ENCODE measurements at places on chromosomes 16 and 17.

DNA sequence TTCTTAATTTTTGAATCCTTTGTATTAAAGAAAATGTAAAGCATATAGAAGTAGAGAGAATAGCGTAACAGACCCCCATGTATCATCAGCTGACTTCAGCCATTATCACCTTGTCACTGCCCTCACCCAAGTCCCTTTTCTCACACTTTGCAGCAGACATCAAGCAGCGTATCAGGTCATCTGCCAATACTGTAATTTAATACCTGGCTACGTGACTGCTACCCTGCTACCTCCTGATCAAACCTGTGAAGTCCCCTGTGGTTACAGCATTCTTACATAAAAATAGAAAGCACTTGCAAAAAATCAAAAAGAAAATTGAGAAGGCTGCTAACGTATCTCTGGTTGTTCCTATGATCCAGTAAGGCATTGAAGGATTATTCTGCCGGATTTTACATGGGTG is 96.4 kb downstream of the PLCG2 start:
- DNase-seq = no peak

- DNase-seq = no peak
These were observed 333.1 kb downstream of the FOXL1 start for GRCh38 chr16:86911437-86911958.

GRCh38 chr16:29810699-29811169 is 1.3 kb upstream of the PRRT2 start:
- no peak for DNase-seq

GRCh38 chr17:43745541-43745940 is 13.1 kb downstream of the SOST start:
- no peak for DNase-seq

DNA sequence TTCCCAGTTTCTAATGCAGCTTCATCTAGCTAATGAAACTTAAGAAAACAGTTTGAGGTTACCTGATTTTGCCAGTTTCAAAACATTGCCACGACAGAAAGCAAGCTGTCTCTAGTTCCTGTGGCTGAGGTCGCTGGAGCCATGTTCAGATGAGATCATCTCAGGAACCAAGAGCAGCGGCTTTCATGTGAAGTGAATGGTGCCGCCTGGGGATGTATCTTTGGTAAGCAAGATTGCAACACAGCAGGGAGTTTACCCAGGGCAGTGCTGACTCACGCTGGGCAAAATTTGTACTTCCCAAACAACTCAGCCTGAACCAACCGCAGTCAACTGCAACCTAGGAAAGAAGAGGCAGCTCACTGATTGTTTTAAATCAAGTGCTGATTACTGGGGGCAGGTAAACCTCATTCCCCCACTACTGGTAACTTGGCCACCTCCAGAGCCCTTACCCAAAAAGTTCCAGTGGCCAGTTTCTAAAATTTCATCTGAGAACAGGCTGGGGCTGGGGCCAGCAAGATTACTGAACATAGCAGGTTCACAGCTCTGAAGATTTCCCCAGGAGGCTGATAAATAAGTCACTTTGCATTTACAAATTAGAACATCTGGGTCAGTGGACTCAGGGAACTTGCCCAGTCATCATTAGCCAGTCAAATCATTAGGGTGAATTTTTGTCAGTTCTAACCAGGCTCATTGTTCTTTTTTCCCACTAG is at the start of gene RFFL:
RFFL (minus strand) TSS at position 194 of the 710 bp plus-strand sequence. CDS start 37,154 bp downstream, outside the sequence.
- DNase-seq = peak; percentile 84

DNA sequence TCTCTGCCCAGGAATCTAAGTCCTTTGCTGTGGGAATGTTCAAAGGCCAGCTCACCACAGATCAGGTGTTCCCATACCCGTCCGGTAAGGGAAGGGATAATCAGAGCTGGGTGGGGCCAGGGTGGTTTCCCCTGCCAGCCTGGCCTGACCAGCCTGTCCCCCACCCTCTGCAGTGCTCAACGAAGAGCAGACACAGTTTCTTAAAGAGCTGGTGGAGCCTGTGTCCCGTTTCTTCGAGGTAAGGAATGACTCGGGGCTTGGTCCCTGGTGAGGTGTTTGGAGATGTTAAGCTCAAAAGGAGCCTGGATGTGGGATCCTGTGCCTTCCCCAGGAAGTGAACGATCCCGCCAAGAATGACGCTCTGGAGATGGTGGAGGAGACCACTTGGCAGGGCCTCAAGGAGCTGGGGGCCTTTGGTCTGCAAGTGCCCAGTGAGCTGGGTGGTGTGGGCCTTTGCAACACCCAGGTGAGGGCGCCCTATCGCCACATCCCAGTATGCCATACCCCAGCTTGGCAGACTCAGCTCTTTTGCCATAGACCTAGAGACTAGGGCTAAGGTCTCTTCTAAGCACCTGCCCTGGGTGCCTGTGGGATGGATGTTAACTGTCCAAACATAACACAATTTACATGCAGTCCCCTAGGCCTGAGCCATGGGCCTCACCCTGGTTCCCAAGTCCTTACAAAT is 997 bp downstream of the ACADVL start:
- DNase-seq = peak; percentile 46

DNA sequence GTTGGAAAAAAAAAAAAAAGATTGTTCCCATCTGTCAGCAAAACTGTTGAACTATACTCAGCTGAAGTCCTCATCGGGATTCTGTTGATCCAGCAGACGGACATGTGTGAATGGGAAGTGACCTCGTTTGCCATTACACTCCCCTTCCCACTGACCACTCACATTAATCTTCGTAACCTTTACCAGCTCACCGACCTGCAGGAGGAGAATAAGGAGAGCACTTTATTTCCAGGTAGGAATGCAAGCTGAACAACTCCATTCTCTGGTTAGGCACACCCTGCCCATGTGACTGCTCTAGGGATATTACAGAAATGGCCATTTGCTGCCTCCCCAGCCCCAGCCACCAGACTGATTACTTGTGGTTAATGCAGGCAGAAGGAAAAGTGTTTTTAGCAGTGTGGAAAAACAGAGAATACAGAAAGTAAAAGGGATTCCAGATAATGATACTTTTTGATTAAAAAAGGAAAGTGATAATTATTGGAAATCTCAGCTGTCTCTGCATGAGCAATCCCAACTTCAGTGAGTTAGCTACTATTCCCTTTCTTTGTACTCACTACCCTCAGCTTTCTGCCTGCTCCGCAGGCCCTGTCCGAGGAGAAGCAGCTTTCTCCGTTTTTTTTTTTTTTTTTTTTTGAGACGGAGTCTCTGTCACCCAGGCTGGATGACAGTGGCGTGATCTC is 23.6 kb upstream of the YWHAE start:
- no peak for DNase-seq

DNA sequence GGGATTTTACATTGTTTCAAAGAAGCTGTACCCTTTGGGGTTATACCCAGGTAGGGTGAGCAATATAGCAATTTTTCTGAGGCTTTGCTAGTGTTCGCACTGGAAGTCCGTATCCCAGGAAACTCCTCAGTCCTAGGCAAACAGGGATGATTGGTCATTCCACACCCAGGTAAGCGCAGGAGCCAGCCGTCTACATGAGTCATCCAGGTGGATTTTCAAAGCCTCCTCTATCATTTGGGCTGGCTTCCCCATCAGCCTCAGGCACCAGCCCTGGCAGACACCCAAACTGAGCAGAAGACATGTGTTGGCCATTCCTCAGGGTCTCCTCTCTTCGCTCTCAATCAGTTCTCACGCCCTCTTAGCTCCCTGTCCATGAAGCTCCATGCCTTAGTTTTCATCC is 135.6 kb downstream of the AIPL1 start:
- DNase-seq = no peak

DNA sequence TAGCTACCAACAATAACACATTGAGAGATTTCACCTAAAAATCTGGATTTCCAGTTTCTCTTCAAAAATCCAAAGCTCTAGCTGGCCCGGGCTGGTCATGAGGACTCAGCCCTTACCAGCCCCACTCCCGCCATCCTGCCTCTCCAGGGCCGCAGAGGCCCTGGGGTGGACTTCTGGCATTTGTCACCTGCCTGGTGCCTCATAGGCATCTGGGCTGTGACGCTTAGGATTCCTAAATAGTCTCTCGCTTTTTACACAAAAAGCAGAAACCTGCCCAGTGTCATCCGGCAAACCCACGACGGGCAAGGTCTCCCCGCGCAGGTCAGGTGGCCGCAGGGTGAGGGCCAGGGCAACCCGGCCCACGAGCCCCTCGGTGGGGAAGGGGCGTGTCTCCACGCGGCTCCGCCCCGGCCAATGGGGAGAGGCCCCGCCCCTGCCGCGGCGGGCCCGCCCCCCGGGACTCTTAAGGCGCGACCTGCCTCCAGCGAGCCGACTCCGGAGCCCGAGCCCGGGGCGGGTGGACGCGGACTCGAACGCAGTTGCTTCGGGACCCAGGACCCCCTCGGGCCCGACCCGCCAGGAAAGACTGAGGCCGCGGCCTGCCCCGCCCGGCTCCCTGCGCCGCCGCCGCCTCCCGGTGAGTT is at the start of gene VASN:
VASN (plus strand) TSS at position 492 of the 644 bp plus-strand sequence. CDS start 9,030 bp downstream, outside the sequence.
- DNase-seq = peak; percentile 73

GRCh38 chr17:50268743-50269275 is 5.5 kb upstream of the TMEM92 start:
- DNase-seq = no peak

DNA sequence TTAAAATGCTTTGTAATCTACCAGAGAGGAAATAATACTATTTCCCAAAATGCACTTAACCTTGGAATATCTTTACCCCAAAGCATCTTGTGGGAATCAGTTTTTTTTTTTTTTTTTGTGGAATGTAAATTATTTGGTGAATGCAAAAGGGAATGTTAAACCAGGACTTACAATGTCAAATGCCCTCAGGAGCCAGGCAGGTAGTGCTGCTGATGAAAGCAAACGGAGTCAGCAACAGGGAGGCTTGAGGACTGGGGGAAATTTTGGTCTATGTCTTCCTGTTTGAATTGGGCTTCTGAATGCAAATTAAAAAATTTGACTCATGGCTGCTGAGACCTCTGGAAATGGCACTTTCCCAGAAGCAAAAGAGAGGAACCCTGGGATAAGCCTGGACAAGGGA is 96.5 kb upstream of the NLRP1 start:
- no peak for DNase-seq

- DNase-seq = no peak
These were observed 6.3 kb downstream of the CREBBP start for GRCh38 chr16:3874242-3874641.

GRCh38 chr16:46884513-46885293 is 541 bp downstream of the GPT2 start:
- no peak for DNase-seq

GRCh38 chr17:75688209-75688825 is 21.2 kb downstream of the SAP30BP start:
- peak; percentile 8 for DNase-seq

GRCh38 chr16:27341549-27341948 is 27.8 kb downstream of the IL4R start:
- DNase-seq = no peak

DNA sequence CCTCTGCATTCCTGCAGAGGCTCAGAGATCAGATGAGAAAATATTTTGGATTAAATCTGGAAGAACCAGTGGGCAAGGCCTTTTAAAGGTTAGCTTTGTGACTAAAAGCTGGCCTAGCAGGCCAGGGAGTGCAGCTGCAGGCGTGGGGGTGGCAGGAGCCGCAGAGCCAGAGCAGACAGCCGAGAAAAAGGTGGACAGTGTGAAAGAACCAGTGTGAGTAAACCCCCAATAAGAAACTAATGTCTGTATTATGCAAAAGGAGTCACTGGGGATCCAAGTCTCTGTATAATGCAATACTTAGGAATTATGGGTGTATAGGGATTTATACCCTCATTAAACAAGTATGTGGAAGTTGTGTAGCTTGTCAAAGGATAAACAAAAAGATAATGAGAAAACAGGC is 21.4 kb upstream of the SPACA3 start:
- no peak for DNase-seq
